Retinal pigment epithelial cell (primary cell): ENCODE measurements at places on chromosomes 12 and 14.
A peak's percentile ranks its signal among the peaks of the same experiment; 100 is the strongest.

DNA sequence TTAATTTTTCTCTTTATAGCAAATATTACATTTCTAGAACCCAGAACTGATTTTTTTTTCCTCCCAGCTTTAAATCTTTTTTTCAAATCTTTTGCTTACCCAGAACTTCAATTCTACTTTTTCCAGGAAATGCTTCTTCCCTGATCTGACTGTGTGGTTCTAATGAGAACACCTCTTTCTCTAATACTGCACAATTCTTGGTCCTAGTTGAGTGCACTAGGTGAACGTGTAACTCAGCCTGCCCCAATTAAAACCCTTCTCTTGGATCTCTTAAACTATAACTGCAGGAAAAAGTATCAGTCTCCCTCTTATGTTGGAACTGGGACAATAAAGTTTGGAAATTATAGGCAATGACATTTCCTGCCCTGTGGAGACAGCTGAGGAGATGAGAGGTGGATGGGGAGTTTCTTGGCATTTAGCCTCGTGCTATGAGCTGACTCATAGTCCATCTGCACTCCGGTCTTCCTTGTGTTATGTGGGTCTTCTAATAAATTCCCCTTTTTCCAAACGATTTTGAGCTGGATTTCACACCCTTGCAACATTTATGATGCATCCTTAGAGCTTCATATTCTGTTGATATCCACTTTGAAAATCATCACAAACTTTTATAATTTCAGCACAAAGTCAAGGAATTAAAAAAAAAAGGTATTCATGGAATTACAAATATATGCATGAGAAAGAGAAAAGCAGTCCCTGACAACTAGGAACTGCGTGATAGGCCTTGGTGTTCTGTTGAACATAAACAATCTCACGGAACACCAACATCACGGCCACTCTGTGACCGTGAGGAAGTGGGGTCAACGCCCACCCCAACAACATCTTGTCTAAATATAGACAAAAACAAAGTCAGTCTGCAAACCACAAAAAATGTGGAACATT lies 52.4 kb downstream of the BRMS1L start:
- DNase-seq = peak; percentile 39

- DNase-seq = no peak
Observed at GRCh38 chr12:119444462-119445044, 110.0 kb downstream of the CCDC60 start.

- DNase-seq = no peak
Observed at GRCh38 chr14:48563489-48563888, 888.1 kb upstream of the MDGA2 start.

GRCh38 chr14:77613201-77613600 lies 3.2 kb downstream of the SPTLC2 start:
- DNase-seq = no peak

- DNase-seq = no peak
Observed at GRCh38 chr12:78560633-78561032, 303.9 kb upstream of the SYT1 start.

DNA sequence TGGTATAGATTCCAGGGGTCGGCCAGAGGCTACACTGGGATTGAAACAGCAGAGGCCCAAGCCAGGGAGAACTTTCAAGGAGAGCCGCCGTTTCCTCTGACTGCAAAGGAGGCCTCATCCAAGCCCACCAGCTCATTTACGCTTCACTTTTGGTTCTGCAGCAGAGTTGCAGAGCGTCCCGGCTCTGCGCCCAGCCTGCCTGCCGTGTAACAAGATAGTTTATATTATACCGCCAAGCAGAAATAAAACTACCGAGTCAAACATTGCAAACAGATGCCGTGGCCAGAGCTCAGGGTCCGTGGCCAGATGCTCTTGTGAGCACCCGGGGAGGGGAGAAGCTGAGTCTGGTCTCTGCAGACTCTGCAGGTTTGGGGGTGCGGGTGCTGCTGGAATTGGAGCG lies 60.7 kb upstream of the TBX3 start:
- no peak for DNase-seq
